ENCODE measurements at places on chromosomes 4 and X.

DNA sequence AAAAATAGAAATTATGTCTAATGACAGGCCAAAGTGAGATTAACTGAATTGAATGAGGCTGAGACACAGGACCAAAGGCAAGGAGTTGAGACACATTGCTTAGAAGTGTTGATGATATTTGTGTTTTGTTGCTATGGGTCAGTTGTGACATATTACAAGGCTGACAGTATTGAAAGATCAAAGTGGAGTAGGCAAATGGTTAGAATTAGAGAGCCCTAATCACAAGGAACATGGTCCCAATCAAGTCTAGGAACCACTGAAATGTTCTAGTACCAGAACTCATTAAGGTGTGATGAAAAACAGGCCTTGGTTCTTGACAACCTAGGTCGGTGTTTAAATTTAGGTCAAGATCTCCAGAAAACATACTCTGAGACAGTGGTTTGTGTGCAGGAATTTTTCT, 896.3 kb upstream of the HS3ST1 start:
- DNase-seq = no peak

DNA sequence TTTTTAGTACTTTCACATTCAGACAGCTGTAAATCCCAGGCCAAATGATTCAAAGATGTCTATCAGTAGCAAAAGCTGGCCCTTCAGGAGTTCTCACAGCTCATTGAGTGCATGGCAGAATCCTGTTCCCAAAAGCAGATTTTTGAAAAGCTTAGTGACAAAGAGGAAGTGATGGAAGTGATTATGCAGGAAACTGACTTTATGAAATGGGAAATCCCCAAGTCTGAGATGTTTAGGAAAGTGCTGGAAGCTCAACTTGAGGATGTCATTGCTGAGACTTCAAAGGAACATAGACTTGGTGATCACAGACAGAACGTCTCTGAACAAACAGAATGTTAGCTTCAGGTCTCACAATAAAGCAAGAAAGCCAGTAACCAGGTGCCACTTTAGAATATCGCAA, 51.0 kb upstream of the CFAP47 start:
- DNase-seq = no peak

- DNase-seq = no peak
Observed at GRCh38 chrX:54271664-54272063, 86.2 kb downstream of the WNK3 start.

DNA sequence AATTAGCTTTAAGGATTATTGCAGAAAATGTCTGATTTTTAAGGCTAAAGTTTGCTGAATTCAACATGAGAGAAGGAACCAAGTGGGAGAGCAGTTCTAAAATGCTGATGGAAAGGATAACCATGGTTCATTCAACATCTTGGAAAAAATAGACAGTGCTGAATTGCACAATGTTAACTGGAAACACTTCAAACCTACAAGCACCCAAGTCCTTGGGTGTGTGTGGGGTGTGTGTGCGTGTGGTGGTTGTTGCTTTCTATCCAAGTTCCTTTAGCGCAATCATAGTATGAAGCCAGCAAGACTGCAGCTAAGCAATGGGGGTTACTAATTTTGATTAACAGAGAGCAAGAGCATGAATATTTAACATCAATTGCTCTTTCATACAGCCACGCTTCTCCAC, 29.3 kb upstream of the SCOC start:
- no peak for DNase-seq

DNA sequence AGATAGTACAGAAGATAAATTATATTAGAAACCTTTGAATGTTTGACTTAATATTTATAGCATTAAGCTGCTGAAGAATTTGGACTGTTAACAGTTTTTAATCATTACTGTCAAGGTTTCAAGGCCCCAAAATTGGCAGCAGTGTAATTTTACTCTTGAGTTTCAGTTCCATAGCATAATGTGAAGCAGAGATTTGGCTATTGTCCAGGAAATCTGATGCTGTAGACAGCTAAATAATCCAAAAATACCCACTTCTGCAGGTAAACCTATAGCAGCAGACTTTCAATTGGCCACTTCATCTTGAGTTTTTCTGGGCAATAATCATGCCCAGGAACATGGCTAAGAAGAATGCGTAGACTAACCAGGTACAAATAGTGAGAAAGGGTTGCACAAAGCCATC, 85.0 kb downstream of the RCHY1 start:
- no peak for DNase-seq

DNA sequence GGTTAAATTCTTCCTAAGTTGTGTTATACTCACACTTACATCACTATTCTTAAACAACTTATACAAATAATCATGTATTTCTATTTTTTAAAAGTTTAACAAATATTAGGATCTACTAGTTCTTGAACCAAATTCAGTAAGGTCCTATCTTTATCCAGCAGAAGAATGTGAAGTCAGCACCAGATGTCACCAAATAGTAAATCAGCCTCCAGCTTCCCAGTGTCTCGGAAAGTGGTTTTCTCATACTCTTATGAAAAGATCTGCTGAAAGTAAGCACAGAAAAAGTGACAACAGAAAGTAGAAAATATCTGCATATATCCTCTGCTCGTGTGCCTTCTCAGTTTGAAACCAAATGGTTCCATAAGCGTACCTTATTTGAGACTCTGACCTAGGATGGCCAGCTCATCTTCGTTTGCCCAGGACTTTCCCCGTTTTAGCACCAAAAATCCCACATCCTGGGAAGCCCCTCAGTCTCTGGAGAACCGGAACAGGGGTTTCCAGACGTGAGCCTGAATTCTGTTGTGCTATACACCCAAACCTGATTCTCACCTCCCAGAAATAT, 98.0 kb upstream of the DCLK2 start:
- no peak for DNase-seq

DNA sequence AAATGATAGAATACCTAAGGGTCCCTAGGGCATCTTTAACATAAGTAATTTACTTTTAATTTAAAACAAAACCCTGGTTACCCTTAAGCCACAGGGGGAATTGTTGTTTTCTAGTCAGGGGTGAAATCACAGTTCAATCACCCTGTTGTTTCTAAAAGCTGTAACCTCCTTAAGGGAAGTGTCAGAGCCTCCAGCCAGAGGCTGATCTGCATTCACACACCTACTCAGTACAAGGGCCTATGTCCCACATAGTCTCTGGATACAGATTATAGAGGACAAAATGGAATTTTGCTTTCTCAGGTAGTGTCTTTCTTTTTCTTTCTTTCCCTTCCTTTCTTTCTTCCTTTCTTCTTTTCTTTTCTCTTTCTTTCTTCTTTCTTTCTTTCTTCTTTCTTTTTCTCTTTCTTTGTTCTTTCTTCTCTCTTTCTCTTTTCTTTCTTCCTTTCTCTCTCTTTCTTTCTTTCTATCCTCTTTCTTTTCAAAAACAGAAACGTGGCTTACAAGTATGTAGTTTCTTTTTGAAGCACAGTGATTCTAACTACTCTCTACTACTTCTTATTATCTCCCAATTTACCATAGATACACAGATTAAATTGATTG, 31.1 kb upstream of the BMPR1B start:
- no peak for DNase-seq

GRCh38 chr4:6944301-6945051, 34.9 kb downstream of the TBC1D14 start:
- no peak for DNase-seq

DNA sequence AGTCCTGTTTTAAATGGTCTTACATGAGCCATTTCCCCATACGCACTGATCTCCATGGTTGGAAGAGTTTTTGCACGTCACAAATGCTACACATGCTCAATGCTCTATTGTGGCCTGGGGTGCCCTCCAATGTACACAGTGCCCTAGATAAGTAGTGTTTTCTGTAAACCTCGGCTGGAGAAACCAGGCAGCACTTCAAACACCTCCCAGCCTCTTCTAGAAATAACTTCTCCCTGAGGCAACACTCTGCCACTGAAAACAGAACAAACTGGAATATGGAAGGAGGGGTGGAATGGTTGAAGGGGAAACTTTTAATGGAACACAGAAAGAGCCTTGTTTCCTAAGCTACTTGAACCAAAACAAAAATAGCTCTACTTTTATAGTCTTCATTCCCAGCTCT, 123.9 kb upstream of the CBR4 start:
- no peak for DNase-seq

Measured in non-pigmented ciliary epithelial cell (primary cell).